ENCODE measurements at places on chromosomes 4 and X.

GRCh38 chrX:71400710-71401109, 34.6 kb downstream of the TAF1 start:
- DNase-seq: no peak

DNA sequence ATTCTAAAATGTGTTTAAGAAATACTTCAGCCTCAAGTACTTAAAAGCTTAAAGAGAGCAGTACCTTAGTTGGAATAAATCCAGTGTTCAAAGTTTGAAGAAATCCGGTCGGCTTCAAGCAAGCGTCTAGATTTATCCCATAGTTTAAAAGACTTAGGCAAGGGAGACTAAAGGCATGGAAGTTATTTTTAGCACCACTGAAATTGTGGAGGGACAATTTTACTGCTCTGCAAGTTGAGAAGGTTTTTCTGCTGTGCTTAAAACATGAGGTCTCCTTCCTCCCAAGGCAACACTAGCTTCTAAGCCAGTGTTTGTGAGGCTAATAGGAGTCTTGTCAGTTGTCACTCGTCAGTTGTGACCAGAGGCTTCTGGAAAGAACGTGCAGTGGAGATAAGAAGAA, 183.5 kb downstream of the MSL3 start:
- no peak for DNase-seq

DNA sequence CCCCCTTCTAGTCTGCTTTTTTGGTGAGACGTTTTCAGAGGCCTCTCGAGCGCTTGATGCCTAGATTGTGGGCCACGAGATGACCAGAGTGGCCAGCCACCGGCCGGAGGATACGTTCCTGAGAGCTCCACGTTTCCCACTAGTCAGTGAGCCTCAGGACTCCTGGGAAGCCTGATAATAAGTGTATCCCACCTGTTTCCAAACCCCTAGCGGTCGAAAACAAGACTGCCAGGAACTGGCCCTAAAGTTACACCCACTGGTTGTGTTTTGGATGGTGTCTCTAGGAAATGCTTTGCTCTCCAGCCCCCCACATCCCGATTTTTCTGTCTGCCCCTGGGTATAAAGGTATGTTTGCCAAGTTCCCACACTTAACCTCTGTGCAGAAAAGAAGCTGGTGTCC, 4.6 kb upstream of the RS1 start:
- no peak for DNase-seq

- DNase-seq: peak; percentile 32
Measured at GRCh38 chrX:24260842-24261550, 52.9 kb downstream of the SUPT20HL2 start.

GRCh38 chr4:109816082-109816442, 500 bp downstream of the GAR1 start:
- peak; percentile 47 for DNase-seq

DNA sequence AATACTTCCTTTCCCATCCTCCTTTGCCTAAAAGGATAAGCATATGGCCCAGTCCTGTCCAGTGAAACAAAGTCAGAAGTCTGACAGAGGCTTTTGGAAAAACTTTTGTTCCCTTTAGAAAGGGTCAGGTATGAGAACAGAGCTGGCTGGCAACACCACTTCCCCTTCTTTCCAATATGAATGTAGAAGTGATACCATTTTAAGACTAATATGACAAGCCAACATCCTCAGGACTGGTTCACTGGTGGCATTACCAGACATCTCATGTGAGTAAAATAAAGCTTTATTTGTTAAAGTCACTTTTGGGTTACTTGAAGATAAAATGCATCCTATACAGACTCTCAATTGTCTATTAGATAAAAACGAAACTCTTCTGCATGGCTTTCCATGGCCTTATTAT, 83.6 kb upstream of the PTCHD1 start:
- DNase-seq: no peak

DNA sequence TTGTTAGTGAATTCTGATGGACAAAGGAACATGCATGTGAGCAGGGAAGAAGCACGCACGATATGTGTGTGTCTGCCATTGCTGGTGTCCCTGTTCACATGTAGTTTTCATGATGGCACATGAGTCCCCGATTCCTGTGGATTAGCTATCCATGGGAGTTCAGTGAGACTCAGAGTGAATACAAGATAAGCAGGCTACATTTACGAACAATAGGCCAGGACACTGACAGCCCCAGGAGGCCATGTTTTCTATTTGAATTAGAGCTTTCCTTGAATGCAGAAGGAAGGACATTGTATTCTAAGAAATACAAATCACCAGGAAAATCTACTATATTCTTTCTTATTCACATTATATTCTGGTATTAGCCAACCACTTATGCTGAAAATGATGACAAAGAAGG, 171.4 kb downstream of the PPP1R2C start:
- DNase-seq: no peak

- DNase-seq: peak; percentile 41
Measured at GRCh38 chrX:135596495-135596894, 76.0 kb downstream of the INTS6L start.

- DNase-seq: no peak
Measured at GRCh38 chrX:134396174-134396573, 63.8 kb upstream of the HPRT1 start.

Measured in left colon (tissue), 2 donors.